ENCODE measurements at places on chromosomes 11 and 22.

GRCh38 chr11:124346311-124346955, 26.4 kb upstream of the OR8D2 start:
- no peak for DNase-seq

DNA sequence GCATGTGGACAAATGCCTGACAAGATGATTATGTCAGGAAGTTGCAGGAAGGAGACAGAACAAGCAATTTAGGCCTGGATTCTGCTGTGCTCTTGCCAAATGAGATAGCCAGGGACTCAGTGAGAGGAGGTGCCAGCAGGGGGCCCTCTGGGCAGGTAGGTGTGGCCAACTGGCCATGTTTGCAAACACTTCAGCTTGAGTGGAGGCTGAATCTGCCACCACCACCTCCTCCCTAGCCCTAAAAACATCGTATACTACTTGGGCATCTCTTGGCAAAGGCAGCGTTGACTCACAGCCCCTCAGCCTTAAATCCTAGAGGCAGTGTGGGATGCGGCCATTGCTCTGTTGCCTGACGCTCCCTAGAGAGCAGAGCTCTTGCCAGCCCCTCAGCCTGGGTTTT, 95.1 kb upstream of the PLET1 start:
- peak; percentile 67 for DNase-seq

GRCh38 chr11:11171854-11172253, 181.2 kb downstream of the CSNK2A3 start:
- peak; percentile 1 for DNase-seq

DNA sequence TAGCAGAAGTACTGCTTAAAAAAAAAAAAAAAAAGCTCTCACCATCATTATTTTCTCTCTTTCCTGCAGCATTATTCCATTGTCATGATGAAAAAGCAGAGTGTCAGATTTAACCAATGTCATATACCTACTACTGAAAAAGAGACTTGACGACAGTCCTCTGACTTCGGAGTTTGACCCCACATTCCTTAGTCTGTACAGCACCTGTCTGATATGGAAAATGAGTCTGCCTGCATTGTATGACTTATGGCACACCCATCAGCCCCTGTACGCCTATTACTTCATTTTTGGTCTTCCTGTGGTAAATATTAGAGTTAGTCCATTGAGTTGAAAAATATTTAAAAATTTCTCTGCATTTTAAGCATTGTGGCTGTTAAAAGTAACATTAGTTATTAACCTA, 54.5 kb upstream of the NOX4 start:
- no peak for DNase-seq

GRCh38 chr11:2305140-2305778, 3.4 kb downstream of the TSPAN32 start:
- peak; percentile 85 for DNase-seq

GRCh38 chr11:8081591-8082250, 710 bp downstream of the TUB start:
- no peak for DNase-seq

DNA sequence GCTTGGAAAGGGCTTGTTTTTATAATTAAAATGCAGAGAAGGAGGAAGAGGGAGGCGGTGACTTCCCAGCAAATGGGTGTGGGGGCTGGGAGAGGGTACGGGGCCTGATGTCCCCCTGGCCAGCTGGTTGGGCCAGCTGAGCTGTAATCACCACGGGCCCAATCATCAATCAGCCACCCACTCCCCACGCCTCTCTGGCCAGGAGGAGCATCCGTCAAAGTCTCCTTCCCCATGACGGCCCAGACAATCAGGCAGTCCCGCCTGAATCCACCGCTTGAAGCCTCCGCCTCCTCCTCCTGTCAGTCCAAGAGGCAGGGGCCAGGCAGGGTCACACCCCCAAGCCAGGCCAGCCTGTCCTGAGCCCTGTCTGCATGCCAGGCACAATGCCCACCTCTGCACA, 13.3 kb upstream of the CABP7 start:
- DNase-seq = no peak

DNA sequence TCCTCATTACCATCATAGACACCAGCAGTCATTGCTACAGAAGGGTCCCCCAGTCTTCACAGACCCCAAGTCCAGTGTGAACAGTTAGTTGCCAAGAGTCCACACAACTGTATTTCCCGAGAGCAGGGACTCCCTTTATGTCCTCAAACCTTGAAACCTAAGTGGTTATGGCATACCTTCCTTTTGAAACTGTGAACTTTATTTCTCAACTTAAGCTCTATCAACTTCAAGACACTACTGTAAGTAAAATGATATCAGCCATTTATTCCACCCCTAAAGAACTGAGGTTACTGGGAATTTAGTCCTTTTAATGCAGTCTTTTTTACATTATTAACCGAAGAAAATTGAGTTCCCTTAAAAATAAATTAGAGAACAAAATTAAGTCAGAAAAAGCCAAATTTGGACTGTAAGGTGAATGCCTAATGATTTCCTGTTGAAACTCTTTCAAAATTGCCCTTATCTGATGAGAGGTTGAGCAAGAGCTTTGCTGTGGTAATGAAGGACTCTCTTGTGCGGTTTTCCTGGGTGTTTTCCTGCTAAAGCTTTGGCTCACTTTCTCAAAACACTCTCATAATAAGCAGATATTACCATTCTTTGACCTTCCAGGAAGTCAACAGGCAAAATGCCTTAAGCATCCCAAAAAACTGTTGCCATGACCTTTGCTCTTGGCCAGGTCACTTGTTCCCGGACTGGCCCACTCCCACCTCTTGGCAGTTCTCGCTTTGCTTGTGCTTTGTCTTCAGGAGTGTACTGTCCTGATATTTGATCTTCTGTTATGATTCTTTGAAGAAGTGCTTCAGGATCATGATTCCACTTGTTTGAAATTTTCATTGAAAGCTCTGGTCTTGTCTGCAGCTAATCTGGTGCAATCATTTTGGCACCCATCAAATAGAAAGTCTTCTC, 765.4 kb upstream of the ANO3 start:
- DNase-seq = peak; percentile 71

DNA sequence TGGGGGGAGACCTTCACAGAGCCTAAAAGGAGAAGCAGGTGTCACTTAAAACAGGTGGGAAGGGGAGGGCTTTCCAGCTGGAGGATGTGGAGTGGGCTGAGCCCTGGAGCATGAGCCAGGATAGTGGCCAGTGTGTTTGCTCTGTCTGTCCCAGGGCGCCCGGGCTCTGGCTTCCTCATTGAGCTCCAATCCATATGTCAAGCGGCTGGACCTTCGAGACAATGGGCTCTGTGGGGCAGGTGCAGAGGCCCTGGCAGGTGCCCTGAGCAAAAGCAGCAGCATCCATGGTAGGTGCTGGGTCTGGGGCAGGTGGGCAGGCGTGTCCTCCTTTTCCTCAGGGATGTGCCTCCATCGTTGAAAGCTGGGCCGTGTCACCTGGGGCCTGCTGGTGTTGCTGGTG, 2.0 kb downstream of the LRRC74B start:
- DNase-seq = no peak

DNA sequence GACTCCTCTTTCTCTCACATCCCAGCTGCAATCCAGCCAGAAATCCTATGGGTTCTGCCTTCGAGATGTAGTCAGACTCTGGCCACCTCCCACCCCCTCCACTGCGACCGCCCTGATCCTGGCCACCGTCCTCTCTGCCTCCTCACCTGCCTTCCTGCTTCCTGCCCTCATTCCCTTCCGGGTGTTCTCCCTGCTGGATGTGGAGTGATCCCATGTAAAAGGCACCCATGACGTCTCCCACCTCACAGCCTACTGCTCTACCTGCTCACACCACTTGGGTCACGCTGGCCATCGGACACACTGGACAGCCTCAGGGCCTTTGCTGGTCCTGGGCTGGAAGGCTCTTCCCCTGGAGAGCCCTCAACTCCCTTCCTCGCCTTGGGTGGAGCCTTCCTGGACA, 33.7 kb upstream of the CD5 start:
- DNase-seq = no peak

- DNase-seq = no peak
These were observed 7.7 kb upstream of the PRRG4 start for GRCh38 chr11:32821917-32822560.

DNA sequence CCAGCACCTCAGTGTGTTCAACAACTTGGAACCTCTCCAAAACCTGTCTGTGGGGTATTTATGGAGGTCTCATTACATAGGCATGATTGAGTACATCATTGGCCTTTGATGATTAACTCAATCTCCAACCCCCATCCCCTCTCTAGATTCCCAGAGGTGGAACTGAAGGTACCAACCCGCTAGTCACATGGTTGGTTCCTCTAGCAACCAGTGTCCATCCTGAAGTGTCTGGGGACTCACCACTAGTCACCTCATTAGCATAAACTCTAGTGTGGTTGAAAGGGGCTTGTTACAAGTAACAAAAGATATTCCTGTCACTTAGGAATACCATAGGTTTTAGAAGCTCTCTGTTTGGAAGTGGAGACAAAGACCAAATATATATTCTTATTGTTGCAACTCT, 40.3 kb downstream of the SIK2 start:
- no peak for DNase-seq

DNA sequence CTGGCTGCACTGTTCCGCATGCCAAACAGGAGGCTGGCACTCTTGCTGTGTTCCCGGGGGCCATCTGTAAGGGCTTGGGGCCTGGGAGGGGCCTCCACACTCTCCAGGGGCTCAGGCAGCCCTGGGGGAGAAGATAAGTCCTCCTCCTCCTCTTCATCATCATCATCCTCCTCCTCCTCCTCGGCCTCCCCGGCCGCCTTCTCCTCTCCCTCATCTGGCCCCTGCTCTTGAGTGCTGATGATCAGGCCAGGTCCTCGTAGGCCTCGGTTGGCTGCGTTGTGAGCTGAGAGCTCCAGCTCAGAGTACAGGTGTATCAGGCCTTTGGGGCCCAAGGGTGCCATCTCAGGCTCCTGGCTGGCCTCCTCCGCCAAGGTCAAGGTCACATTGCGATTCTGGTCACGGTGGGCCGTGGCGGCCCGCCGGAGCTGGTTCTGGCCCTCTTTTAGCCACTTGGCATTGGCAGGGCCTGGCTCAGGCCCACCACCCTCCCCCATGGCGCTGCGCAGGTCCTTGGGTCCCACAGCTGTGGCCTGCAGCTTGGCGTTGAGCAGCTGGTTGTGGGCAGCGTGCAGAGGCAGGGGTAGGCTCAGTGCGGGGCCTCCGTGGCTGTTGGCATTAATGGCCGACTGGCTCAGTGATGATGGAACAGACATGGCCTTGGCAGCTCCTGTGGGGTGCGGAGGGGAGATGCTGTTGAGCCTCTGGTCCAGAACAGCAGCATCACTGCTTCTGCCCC, 8.0 kb downstream of the APBB1 start:
- no peak for DNase-seq

- no peak for DNase-seq
These were observed 6.1 kb upstream of the ELF5 start for GRCh38 chr11:34519595-34520235.

- no peak for DNase-seq
These were observed 66.9 kb downstream of the RBFOX2 start for GRCh38 chr22:35961480-35962295.

DNA sequence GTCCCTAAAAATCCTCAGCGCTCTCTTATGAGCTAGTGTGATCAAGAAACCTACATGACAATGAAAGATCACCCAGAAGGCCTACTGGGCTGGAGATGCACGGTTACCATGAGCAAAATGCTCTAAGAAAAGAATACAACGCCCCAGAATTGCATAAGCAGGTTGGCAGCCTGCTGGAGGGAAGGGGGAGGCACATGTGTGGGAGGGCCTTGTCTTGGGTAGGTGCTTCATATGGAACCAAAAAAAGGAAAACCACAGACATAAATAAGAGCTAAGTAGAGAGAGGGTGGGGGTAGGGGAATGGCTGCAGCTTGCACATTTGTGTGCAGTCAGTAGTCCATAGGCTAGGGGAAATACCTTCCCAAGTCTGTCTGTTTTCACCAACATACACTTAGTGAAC, 2.8 kb downstream of the SIAE start:
- peak; percentile 94 for DNase-seq

Data from OCI-M1 (cell line).